Activated CD4-positive, alpha-beta T cell treated with anti-CD3 and anti-CD28 coated beads for 36 hours (primary cell): ENCODE measurements at places on chromosomes 3 and 15. TPM values are rescaled to one million over a fixed set of nuclear protein-coding genes. Genes with fewer than 3 reads are reported as not detected.
A peak's percentile ranks its signal among the peaks of the same experiment; 100 is the strongest.

Gene GP9
- not detected for total RNA-seq

GRCh38 chr15:77083381-77084160 lies 12.7 kb upstream of the TSPAN3 start:
- peak; percentile 72 for DNase-seq

DNA sequence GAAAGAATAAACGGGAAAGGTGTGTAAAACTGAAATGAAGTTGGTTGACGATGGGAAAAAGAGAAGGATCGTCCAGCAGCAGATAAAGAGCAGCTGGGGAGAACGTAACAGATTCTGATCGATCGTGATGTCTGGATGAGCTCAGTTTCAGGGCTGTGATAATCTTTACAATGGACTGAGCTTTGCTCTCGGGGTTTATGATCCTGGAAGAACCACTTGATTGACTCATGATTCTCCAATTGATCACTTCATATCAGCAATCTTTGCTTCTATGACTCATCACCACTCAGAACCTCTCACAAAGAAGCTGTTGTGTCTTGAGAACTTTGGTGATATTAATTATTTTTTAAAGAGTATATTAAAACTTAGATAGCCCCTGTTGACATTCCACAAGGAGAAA lies 690.7 kb downstream of the TUSC7 start:
- no peak for DNase-seq

Gene PRSS50
- not detected for total RNA-seq

DNA sequence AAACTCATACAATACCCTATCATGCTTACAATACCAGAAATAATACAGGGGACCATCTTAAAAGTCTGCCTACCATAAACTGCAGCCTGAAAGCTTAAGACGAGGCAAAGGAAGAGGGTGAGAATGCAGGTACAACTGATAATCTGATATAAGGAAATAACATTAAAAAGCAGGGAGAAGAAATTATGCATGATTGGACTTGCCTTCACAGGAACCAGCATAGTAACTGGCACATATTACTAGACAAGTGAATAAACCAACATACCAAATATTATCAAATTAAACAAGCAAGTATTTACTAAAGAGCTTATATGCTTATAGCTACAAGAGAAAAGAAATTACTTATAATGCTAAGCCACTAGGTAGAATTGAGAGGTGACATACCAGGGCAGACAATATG lies 18.7 kb downstream of the ANKRD28 start:
- DNase-seq = no peak

DNA sequence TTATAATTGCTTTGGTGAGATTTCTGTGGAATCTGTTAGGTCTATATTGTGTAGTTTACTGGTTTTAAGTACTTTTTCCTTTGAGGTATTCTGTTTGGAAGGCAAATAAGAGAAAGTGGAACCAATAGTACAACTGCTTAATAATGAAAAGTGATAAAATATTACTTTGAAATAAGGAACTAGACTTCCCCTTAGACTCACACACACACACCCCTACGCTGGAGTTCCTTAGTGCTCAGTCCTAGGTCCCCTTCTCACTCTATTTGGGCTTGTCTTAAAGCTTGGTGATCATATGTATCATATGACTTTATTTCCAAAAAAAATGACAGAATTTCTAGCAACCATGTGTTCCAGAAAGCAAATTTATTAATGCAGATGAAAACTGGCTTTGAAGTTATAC lies 494.0 kb upstream of the TGFBR2 start:
- no peak for DNase-seq

Gene EFL1
- 30.2 TPM for total RNA-seq

Gene IL17RD
- 0.18 TPM for total RNA-seq

Gene DLG1
- total RNA-seq = 78.4 TPM

DNA sequence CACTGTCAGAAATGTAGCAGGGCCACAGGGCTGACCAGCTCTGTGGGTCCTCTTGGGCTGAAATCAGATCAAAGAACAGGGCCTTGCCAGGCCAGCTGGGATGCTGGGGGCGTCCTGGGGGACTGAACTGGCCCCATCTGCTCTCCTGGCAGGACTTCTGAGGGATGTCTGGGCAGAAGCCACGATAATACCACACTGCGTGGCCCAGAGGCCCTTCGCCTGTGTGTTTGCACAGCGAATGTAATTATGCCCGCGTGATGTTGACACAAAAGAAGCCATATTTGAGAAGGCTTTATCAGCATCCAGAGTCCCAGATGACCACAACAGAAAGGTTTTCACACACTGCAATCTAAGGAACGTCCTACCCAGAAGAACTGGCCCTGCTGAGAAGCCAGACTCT lies 174.0 kb downstream of the RAB11A start:
- no peak for DNase-seq

DNA sequence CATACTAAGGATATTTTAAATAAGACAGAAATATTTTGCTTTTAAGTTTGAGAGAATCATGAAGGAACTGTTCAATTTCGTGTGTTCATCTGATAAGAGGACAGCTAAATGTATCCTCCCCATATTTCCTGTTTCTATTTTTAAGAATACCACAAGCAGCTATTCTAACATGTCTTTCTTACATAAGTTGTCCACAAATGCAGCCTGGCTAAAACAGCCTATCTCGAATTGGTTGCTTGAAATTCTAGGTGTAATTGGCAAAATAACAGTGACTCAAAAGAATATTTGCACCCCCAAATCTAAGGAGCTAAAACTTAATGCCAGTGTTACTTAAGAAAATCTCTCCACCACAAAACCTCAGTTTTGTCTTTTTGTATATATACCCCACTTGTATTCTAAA lies 35.0 kb downstream of the BTLA start:
- DNase-seq = no peak

Gene OSBPL10
- total RNA-seq = 11.2 TPM

DNA sequence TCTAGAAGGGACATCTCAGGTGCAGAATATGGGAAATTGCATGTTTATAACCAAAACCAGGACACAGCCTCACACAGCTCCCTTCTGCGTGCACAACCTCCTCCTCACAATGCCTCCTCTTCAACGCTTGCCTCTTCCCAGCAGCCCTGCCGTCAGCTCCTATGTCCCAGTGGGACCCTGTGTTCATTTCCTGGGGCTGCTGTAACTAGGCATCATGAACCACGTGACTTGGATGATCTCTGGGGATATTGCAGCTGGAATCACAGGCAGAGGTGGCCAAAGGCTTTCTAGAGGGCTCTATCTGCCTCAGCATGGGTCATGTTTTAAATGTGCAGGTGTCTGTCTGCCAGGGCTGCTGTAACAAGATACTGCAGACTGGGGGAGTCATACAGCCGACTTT lies 375.3 kb downstream of the OCA2 start:
- no peak for DNase-seq

Gene GADL1
- total RNA-seq = not detected

- DNase-seq = peak; percentile 50
These were observed 2.0 kb downstream of the ATP10A start for GRCh38 chr15:25860885-25861866.

Gene ACOX2
- not detected for total RNA-seq

Gene GOLGA8S
- total RNA-seq = not detected

DNA sequence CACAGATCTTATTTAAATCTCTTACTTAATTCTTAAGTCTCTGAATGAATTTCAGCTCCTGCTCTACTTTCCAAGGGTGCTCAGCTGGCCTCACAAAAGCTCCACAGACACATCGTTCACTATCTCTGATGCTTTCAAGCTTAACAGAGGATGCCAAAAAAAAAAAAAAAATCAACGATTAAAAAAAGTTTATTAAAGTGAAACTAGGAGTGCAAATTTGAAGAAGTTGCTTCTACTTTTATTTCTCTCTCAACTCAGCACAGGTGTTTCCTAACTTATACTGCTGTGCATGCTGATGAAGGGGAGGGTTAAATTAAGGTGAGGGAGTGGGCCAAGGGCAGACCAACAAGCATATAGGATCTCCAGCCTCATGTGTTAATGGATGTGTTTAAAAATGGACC lies 157.2 kb downstream of the TIGIT start:
- no peak for DNase-seq

- DNase-seq = no peak
These were observed 237.4 kb upstream of the LRTM1 start for GRCh38 chr3:55165278-55165677.

Gene ERICH6
- total RNA-seq = not detected

DNA sequence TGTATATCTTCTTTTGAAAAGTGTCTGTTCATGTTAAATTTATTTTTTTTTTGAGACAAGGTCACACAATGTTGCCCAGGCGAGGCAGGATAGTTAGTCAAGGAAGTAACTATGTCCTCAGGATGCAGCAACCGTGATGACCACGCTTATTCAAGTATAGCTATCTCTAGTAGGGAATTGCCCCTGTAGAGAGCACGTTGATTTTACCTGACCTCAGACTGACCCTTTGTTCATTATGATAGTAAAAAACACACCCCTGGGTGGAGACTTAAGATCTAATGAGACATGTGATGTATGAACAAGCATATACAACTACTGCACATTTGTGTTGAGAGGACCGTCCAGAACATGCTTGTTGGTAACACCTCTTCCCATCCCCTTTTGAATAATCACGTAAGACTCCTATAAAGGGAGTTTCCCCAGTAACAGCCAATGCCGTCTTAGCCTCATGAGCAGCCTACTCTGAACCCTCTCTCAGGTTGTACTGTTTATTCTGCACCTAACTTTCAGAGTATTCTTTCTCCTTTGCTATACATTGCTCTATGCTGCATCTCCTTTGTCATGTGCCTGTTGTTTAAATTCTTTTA lies 32.9 kb downstream of the ZNF621 start:
- DNase-seq = no peak

GRCh38 chr15:78866803-78867202 lies 5.9 kb upstream of the MORF4L1 start:
- no peak for DNase-seq

DNA sequence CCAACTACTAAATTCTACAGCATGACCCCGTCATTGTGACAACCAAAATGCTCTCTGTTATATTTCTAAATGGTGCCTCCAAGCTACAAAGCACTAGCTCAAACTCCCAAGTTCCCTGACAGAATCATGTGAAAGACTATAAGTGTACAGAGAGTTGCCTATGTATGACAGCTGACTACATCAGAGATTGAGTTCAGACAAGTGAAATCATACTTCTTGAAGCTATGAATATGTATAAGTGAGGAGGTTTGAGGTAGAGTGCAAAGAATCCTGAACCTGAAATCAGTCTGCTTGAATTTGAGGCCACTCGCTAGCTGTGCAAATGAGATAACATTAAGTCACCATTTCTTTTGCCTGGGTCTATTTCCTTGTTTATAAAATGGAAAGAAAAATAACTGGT lies 63.9 kb upstream of the TP63 start:
- DNase-seq = no peak

- peak; percentile 53 for DNase-seq
These were observed 2.0 kb downstream of the XRN1 start for GRCh38 chr3:142445816-142446254.

DNA sequence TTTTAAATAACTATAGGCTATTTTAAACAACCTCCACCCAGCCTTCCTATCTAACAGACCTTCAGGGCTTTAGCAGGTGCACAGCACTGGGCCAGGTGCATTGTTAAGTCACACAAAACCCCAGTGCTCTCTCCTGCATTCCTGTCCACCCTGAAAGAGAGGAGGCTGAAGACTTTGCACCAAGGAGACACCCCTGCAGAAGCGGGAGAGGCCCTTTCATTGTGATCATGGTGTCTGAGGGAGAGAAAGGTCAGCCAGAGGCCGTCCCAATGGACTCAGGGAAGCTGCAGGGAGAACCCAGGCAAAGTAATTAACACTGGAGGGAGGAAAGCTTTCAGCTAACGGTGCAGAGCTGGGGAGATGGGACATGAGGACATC lies 5.2 kb downstream of the LRIG1 start:
- no peak for DNase-seq

Gene ZBTB20
- 5.2 TPM for total RNA-seq

DNA sequence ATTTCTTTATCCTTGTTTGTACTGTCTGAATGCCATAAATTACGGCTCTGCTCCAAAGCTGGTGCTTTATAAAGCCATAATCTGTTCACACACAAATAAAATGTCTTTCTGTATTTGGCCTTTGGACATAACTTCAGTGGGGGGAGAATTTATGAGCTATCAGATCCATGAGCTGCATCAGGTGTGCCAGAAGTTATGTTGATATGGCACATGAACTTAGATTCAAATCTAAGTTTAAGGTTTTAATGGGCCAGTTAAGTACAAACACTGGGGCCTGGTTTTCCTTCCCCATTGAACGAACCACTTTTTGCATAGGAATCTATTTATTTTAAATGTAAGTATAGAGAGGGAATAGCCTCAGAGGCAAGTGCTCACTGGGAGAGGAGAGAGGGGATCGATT lies 239.9 kb downstream of the NFKBIZ start:
- no peak for DNase-seq

Gene HEG1
- 5.9 TPM for total RNA-seq
